Aorta (tissue), 5 donors: ENCODE measurements at places on chromosomes 2 and 18.

- DNase-seq: no peak
These were observed 40.5 kb downstream of the LONRF2 start for GRCh38 chr2:100281521-100282438.

DNA sequence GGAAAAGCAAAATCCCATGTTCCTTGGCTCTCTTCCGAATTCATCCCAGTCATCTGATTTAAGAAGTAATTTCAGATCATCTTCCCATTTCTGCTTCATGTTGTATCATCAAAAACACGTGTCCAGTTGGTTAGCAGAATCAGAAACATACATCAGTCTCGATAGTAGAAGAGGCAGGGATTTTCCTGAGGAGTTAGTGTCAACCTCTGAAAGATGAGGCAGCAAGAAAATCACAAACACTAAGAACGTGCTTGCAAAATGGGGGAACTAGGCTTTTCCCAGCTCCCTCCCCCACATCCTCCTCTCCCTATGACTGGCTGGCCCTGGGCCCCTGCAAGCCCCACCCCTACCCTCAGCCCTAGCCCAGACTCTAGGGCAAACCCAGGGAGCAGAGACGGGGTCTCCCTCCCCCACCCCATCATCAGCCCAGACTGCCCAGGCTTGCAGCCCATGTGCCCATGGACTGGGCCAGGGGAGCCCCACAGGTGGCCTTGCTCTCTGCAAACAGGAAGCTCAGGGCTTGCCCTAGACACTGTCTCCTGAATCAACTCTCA lies 161.0 kb upstream of the ID2 start:
- DNase-seq: no peak

DNA sequence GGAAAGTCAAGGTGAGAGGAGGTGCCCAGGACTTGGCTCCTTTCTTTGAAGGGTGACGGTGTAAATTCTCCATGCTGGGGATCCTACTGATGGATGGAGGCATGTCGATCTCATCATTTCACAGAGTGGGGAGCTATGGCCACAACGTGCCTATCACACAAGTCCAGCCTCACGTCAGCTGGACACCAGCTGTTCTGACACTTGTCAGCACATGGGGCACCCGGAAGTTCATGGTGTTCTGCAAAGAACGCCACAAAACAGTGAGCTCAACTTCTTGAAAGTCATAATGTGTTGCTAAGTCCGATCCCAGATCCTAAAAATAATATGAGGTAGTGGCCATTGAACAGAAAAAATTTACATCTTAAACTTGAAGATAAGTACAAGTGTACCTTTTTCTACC lies 12.3 kb downstream of the PAX8 start:
- no peak for DNase-seq

- DNase-seq: no peak
These were observed 6.5 kb upstream of the LOXHD1 start for GRCh38 chr18:46663539-46663938.

DNA sequence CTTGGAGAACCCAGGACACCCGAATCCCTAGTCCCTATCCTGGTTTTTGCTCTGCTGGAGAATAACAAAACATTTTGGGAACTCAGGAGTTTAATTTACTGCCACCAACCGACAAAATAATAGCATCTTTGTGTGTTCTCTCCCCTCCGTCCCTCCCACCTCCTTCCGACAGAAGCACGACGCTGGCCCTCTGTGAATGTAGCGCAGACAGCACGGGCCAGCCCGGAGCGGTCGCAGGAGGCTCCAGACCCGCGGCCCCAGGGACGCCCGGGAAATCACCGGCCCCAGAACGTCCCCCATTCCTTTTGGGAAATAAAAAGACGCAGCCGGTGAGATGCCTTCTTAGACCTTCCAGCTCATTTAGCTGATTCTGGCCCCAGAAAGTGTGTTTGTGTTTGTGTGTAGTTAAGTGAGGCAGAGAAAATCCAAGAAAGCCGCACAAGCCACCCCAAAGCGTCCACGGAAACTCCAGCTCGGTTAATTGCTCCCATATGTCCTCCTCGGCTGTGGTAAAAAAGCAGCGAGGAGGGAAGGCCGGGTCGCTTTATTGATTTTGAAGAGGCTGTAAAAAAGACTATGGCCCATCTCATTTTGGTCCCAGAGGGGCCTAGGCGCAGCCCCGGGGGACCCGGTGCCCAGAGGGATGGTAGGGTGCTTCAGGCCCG lies 577 bp upstream of the TANC1 start:
- DNase-seq: peak; percentile 83

DNA sequence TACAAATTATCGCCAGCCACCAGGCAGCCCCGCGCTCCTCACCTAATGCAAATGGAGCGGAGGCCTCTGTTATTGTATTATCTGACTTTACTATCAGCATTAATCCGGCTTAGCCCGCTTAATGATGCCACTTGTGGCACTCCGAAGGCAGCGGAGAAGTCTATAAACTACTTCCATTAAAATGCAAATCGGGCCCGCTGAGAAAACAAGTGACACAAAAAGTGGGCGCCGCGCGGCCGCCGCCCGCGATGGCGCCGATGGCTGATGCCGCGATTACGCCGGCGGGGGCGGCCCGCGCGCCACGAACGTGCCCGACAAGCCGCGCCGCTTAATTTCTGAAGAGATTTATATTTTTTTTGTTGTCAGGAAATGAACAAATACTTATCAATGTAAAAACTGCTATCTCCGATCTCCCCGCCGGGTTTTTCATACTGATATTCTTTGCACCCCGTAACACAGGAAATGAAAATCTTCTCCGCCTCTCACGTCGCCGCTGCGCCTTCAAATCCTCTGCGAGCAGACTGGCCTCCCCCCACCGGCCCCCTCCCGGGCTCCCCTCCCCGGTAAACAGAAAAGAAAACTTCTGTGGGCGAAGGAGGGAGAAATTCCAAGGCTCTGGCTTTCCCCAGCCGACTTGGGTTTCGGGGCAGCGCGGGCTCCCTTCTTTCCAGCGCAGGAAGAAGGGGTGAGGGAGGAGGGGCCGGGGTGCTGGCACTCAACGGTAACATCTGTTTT lies 221.8 kb downstream of the INSIG2 start:
- no peak for DNase-seq

- DNase-seq: no peak
These were observed 336.7 kb downstream of the OSR1 start for GRCh38 chr2:19021721-19022120.

- DNase-seq: no peak
These were observed 23.9 kb downstream of the SESTD1 start for GRCh38 chr2:179240481-179241451.

DNA sequence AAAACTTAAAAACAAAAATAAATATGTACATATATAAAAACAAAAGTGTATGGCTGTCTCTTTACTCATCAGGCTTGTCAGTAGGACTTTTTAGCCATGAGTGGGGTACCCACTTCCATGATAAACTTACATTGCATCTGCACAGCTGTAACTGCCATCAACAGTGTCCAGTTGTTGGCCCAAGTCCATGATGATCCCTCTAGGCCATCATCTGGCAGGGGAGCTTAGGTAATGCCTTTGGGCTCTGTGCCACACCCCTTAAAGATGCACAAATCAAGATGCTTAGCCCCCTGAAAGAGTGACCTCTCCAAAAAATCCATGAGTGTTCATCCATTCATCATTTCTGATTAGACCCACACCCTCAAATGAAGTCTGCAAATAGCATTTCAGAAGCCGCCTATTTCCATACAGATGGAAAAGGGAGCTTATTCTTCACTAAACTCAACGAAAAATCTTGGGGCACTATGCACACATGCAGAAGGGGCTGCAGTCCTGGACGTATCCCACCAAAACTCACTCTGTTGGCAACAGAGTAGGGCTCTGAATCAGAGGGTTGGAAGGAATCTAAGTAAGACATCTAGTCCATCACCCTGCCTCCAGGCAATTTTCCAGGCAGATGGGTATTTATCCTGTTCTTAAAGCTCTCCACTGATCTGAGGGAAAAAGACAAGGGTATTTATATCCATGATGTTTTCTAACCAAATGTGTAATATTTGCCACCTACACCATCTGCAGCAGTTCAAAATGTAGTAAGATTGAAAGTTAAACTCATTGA lies 691.0 kb downstream of the ZEB2 start:
- DNase-seq: no peak

GRCh38 chr18:56374007-56374655 lies 264.3 kb downstream of the TXNL1 start:
- DNase-seq: no peak

- DNase-seq: no peak
These were observed 66.4 kb upstream of the EPAS1 start for GRCh38 chr2:46230677-46231425.

- no peak for DNase-seq
These were observed 441.3 kb upstream of the SLC14A2 start for GRCh38 chr18:45173799-45174519.

GRCh38 chr2:45232818-45233217 lies 223.6 kb upstream of the SIX2 start:
- no peak for DNase-seq

- DNase-seq: no peak
These were observed 4.2 kb downstream of the KYNU start for GRCh38 chr2:142881619-142882018.

DNA sequence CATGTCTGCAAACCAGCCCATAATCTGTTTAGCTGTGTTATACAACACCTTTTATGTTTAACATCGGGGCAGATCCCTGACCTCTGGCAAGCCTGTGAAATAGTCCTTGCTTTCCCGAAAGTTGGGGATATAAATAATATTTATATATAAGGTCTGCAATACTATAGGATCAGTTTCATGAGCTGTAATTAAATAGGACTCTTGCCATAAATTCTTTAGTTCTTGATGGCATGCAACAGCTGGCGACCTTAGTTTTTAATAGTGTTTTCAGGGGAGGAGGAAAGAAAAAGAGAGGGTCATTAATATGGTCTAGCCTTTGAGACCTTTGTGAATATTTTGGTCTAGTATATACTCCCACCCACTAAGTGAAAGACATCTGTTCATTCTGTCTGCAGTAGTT lies 166.5 kb downstream of the MTX2 start:
- DNase-seq: no peak

- peak; percentile 22 for DNase-seq
These were observed 228.3 kb downstream of the SEPTIN10 start for GRCh38 chr2:109385506-109385905.

GRCh38 chr2:34660741-34661140 lies 1061.6 kb upstream of the FAM98A start:
- DNase-seq: no peak

DNA sequence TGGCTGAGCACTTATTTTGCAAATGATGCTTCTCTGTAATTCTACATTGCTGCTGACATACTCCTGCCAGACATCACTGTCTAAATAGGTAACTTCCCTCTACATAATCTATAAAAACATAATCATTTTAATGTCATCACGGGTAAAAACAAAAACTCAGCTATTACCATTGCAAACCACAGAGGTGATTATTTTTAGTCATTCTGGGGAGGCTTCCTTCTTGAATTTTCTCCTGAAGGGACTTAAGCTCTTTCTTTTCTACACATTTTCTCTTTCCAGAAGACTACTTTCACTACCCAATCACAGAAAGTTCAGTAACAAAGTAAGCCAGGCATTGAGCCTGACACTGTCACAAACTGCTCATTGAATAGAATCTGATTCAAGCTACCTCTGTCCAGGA lies 40.4 kb upstream of the NFU1 start:
- DNase-seq: no peak

- DNase-seq: peak; percentile 81
These were observed 21.7 kb upstream of the LCLAT1 start for GRCh38 chr2:30425326-30425725.

DNA sequence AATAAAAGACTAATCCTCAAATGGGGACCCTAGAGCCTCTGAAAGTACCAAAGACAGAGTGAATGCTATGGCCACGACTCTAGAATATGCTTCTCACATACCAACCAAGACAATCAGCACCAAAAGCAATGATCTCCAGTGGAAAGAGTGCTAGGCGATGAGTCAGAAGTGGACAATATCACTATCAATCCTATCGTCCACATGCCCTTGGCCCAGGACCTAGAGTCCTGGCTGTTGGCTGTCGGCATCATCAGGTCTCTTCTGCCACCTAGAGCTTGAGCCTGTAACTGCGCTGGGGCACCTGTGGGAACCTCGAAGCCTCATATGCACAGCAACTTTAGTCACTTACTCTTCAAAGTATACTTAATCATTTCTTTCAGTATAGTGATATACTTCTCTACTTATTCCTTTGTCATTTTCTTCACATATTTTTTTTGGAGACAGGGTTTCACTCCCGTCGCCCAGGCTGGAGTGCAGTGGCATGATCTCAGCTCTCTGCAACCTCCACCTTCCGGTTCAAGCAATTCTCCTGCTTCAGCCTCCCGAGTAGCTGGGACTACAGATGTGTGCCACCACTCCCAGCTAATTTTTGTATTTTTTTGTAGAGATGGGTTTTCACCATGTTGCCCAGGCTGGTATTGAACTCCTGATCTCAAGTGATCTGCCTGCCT lies 29.7 kb downstream of the NOL10 start:
- no peak for DNase-seq

DNA sequence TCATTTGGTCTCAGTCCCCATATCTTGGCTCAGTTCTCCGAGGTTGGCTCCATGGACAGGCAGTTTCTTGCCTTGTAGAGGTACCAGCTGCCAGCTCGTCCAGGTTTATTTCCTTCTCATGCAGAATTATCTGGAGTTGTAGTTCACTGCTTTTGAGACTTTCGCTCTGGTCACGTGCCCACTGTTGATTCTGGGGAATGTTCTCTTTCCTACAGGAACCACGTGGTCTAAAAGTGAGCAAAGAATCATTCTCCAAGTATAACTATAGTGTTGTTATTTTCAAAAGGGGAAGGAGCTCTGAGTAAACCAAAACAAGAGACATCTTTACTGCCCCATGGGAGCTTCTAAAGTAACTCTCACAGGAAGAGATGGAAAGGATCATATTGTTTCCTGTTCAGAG lies 41.2 kb upstream of the RAB27B start:
- DNase-seq: no peak

- DNase-seq: no peak
These were observed 12.6 kb downstream of the GPD2 start for GRCh38 chr2:156448766-156449165.

- no peak for DNase-seq
These were observed 506.5 kb downstream of the TSN start for GRCh38 chr2:122261911-122262310.

DNA sequence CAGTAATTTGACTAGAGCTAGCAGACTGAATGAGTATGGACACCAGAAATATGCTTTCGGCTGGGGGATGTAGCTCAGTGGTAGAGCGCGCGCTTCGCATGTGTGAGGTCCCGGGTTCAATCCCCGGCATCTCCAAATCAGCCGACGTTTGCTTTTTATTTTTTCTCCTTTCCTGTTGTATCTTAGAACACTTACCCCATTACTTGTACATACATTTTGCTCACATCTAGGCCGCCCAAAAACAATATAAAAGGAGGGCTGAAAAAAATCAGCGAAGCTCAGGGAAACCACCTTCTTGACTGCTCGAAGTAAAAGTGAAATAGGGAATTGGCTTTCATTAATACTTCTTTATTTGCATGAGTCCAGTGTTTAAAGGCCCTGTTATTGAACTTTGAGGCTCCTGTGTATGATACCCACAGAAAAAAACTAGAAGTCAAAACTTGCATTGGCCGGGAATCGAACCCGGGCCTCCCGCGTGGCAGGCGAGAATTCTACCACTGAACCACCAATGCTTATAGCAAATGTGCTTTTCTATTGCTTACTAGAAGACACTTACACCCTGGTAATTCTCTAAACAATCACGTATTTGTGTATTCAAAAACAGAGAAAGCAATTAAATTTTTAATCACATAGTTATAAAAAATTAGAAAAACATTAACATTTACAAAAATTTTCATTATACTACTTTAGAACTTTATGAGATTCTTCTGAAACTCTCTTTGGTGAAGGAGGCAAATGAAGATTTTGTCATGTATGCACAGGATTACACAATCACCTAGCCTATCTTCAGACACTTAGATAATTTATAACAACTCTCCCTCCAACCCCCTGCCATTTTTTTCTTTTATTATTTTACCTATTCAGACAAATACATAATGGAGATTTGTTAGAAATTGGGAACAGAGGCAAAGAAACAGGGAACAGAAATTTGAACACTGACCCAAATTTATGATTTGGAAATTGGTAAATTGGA lies 35.2 kb upstream of the GPD2 start:
- peak; percentile 87 for DNase-seq
